ENCODE measurements at places on chromosomes 1 and 21.

GRCh38 chr1:9842781-9843575, 19.2 kb upstream of the CLSTN1 start:
- DNase-seq, result no peak

DNA sequence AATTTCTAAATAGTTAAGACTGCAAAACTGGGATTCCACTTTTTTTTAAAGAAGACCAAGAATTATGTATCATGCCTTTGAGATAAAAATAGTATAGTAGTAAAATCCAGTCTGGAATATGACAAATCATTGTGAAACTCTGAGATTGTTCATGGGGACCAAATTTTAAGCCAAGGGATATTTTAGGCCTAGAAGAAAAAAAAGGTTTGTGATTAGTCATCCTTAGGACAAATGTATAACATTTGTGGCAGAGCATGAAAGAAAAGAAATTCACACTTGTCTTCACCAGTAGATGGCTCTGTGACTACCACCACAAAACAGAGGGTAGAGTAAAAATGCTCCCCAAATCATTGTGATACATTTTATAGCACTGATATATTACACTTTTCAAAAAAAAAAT, 226.1 kb downstream of the KCTD3 start:
- no peak for DNase-seq

DNA sequence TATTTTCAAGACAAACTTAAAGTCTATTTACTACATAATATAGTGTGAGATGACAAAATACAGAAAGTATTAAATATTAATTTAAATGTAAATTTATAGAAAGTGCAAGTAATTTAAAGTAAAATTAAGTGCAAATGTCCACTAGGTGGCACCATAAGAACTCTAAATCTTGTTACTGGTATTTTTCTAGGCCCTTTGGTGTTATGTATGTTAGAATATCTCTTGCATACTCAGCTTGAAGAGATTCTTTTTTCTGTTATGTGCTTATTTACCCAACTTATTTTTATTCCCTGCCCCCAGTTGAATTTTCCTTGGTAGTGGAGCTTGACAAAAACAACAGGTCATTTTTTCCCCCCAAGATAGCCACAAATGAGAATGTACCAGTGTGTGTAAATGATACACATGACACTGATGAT, 71.5 kb downstream of the RPS6KC1 start:
- no peak for DNase-seq

DNA sequence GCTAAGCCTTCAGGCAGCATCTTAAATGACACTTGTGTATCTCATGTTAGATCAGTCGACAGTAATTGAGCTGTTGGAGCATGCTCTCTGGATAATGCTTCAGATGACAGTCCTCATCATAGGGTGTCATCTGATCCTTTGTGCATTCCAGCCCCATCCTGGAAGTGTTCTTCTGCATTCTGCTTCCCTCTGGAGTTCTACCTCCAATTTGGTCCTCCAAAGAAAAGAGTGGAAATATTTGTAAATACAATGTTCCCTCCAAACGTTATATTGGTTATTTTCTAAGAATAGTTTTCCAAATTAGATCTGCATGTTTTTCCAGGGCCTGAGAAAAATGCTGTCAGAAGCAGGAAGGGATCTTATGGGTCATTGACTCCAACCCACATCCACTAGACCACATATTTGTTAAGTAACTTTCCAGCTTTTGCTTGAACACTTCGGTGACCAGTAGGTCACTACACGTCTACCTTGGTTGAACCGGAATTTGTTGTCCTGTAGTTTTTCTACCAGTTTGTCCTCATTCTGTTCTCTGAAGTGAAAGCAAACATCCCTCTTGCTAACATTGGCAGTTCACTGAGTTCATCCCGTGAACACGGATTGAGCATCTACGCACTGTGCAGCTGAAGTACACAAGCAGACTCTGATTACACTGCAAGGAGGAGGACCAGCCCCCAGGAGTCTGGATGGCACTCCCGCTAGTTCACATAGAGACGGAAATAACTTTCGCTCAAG, 136.0 kb downstream of the TLR5 start:
- no peak for DNase-seq

- no peak for DNase-seq
These were observed 260.5 kb downstream of the KCNJ6 start for GRCh38 chr21:37655611-37656300.

DNA sequence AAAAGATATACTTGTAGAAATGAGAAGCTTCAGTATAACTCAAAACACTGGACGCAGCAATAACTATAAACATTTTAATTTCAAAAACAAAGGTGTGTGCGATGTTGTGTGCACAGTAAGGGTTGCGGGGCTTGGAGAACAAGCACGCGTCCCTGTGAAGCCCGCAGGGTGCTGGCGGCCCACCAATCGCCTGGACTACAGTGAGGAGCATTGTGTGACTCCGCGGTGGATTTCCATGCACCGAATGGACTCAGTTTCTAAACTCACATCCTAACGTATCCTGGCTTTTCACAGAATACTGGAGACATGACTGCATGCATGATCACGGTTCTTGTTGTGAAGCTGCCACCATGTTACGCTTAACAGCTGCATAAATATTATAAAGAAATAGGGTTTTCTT, 33.0 kb downstream of the NTPCR start:
- no peak for DNase-seq

GRCh38 chr1:26327956-26328362, 10.2 kb downstream of the CD52 start:
- DNase-seq, result no peak

DNA sequence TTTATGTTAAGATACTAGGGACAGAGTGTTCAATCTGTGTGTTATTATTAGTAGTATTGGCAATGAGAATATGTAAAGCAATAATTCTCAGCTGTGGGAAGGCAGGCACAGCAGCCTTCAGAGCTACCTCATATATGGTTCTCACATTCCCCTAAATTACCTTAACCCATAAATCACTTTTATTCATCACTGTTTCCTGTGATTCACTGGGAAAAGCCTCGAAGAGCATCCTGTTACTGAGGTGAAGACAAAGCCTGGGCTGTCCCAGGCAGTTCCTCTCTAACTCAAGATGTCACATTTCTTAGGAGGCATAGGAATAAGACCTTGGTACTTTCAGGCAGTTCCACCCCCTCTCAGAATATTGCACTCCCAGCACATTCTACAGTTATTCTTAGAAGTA, 965.7 kb downstream of the NCAM2 start:
- DNase-seq, result no peak

- no peak for DNase-seq
These were observed 92.7 kb upstream of the C1orf21 start for GRCh38 chr1:184294101-184294500.

GRCh38 chr1:48003741-48004531, 6.8 kb upstream of the TRABD2B start:
- DNase-seq, result no peak

DNA sequence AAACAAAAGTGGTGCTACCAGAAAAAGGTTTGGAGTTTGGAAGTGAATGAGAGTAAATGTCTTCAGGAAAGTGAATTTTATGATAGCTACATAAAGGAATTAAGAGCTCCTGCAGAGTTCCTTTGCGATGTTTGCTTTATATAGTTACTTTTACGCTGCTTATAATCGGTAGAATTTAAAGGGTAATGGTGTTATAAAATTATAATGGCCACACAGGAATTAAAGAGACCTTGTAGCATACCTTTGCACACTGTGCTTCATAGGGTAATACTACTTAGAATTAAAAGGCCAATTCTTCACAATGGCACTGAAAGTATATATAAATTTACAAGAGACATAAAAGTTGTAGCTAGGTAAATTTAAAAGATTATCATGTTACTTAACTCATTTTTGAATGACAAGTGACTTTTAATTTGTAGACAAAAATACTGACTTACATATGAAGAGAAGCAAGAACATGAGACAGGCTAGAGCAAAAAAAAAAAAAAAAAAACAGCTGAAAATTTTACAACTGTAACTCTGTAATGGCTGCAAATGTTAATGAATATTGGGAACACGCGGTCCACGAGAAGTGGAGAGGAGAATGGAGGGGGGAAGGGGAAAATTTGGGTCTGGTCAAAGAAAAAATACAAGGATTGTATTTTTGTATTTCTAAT, 65.9 kb upstream of the LBR start:
- DNase-seq, result no peak

GRCh38 chr1:101567582-101568189, 330.9 kb downstream of the S1PR1 start:
- DNase-seq, result peak; percentile 3

GRCh38 chr1:200873116-200873670, 412 bp downstream of the GPR25 start:
- no peak for DNase-seq

DNA sequence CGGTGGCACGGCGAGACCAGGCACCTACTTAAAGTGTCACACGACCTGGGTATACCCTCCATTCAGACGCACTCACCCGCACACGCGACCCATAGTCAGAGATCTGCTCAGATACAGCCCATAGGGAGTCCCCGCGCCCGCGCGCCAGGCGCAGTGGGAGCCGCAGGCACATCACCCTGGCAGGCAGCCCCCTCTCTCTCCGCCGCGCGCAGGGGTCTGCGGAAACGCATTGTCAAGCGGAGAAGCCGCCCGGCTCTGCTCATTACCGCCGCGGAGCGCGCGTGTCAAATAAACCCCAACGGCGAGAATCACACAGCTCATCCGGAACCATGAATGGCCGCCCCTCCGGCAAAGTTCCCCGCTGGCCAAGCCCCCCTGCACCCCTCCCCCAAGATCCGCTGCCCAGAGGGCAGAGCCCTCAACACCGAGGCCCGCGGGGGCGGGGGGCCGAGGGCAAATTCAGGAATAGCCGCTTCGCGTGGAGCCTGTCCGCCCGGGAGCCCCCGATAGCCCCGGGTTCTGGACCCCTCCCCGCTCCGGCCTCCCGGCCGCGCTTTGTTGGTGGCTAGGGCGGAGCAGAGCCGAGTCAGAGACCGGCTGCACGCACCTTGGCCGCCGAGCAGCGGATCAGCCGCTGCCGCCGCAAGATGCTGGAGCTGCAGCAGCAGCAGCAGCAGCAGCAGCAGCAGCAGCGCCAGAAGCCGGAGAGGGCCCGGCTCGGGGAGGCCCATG, 522 bp downstream of the LRP8 start:
- peak; percentile 37 for DNase-seq

- DNase-seq, result no peak
These were observed 34.6 kb downstream of the XCL2 start for GRCh38 chr1:168509210-168509609.

GRCh38 chr1:82752046-82752445, 951.3 kb downstream of the ADGRL2 start:
- DNase-seq, result no peak

DNA sequence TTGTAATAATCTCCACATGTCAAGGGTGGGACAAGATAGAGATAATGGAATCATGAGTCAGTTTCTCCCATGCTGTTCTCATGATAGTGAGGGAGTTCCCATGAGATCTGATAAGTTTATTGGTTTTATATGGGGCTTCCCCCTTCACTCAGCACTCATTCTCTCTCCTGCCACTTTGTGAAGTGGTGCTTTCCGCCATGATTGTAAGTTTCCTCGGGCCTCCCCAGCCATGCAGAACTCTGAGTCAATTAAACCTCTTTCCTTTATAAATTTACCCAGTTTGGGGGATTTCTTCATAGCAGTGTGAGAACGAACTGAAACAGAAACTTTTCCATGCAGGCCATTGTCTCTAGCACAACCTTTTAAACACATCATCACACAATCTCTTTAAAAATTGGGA, 221.5 kb upstream of the BRINP3 start:
- no peak for DNase-seq

DNA sequence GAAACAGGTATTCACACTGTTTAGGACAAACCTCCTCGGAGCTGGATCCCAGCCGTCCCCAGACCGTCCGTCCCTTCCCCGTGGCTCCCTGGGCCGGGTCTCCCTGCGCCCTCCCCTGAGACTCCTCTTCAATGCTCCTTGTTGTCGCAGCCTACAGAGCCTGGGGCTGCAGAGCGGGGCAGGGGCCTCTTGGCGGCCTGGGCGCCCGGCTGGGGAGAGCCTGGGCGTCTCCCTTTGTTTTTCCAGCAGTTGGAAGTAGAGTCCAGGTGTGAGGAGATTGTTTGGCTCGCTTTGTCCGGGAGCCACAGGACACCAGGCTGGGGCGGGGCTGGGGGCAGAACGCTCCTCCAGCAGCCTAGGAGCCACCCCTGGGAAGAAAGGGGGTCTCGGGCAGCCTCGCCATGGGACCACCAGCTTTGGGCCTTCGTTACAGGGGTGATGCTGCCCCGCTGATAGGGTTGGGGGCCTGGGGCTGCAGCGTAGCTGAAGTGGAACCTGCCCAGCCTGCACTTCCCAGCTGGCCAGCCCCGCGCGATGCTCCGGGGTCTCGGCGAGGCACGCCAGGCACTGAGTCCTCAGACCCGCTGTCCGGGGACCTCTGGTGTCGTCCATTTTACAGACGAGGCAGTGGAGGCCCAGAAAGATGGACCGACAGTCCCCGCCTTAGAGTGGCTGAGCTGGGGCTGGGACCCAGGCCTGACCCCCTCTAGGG, 66.9 kb downstream of the PRDM16 start:
- DNase-seq, result no peak

DNA sequence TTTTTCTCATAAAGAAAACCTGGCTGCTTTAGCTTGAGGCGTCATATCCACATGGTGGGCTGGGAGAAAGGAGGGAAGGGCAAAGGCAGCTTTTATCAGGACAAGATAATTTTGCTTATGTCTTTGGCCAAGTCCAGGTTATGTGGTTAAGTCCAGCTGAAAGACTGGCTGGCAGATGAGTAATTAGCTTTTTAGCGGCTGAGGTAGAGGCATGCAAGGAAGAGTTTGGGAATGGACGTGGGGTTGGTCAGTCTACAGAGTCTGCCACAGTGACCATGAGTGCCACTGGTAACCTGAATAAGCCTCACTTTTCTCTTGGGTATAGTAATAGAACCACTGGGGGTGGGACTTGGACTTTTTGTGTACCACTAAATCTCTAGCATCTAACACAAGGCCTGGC, 39.8 kb downstream of the NEK7 start:
- DNase-seq, result no peak

DNA sequence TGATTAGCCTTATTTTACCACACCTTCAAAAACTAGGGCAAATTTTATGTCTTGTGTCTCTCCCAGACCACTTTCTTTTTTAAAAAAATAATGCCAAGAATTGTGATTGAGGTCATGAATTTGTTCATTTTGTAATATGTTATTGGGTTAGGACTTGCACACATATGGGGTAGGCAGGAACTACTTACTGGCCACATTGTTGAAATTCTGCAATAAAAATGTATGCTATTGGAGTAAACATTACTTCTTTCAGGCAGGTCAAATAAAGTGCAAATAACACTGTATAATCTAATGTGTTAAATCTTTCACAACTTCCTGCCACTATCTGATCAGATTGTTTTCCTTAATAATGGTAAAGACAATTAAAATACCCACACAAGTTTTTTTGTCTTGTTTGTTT, 166.6 kb upstream of the COL11A1 start:
- DNase-seq, result no peak

GRCh38 chr1:20187103-20187812, 940 bp upstream of the PLA2G2C start:
- no peak for DNase-seq

All from T-helper 22 cell (primary cell).